ENCODE measurements at places on chromosomes 1 and 21.
A peak's percentile ranks its signal among the peaks of the same experiment; 100 is the strongest.

- DNase-seq, result peak; percentile 34
Observed at GRCh38 chr1:215166886-215167285, 84.3 kb downstream of the KCNK2 start.

GRCh38 chr1:160951443-160952128 lies 3.0 kb downstream of the ITLN2 start:
- no peak for DNase-seq

DNA sequence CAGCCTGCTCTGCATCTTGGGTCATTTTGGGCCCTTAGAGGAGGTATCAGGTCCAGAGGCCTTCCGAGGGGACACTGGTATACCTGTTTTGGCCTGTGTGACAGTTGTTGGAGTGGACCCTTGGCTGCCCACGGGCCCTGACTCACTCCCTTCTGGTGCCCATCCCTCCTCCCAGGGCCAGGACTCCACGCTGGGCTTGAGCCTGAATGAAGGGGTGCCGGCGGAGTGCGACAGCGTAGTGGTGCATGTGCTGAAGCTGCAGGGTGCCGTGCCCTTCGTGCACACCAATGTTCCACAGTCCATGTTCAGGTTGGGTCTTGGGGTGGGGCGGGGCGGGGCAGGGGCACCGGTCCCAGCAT lies 11.1 kb downstream of the FAAH start:
- no peak for DNase-seq

- DNase-seq, result no peak
Observed at GRCh38 chr1:190138702-190139101, 339.0 kb downstream of the BRINP3 start.

DNA sequence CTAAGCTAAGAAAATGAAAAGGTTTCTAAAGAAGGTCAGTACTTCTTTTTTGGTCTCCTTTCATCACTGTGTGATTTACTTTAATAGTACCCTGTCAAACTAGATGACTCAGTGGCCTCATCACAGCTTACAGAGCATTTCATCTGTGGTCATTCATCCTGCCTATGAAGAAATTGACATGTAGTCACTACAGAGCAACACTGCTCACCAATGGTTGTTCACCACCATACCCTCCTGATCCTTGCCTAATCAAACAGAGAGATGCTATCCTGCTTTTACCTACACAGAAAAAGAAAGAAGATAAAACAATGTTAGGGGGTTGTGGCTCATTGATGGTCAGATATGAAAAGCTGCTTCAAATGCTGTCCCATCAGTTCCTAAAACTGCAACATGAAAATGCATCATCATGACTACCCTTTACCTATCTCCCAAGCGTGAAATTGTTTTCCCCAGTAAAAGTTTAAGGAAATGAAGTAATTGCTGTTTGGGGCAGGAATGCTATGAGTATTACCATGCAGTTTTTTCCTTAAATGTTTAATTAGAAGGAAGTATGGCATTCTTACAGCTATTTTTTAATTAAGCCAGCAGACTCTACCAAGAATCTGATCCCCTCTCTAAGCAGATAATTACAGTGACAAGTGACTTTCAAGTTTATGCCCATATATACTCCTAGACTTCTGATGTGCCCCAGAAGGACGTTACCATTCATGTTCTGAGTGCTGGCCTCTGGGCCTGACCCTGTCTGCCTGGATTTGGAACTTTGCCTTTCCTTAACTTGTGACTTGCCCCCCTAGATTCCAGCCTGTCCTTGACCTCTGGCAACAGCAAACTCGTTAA lies 46.1 kb upstream of the FBXO28 start:
- no peak for DNase-seq

GRCh38 chr1:183484254-183484653 lies 12.0 kb downstream of the SMG7 start:
- no peak for DNase-seq

DNA sequence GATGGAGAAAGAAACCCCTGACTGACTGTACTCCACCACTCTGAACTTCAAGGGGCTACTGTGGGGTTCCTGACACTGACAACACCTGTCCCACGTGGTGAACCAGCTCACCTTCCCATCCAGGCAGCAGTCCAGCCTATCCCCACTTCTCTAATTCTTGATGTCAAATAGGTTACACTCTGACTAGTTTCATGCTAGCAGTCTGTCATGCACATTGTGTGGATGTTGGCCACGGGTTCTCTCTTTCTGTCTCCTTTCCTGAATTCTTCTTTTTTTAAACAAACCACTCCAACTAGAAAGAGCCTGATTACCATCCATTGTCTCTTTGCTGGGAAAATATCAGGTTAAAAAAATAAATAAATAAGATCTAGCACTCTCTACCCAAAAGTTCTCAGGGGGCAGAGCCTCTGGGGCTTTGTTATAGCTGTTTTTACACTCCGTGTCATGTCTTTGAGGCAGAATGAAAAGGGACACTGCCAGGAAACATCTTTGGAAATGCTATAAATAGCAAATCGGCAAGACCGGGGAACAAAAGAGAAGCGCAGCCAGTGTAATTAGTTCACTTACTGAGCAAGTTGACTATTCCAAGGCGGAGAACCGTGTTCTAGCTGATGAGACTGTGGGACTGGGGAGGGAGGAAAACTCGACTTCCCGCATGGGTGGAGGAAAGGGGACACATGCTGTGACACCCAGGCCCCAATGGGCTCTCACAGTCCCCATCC lies 356.1 kb downstream of the OMA1 start:
- no peak for DNase-seq
